Amniotic epithelial cell (primary cell): ENCODE measurements at places on chromosomes 3 and 15.
A peak's percentile ranks its signal among the peaks of the same experiment; 100 is the strongest.

GRCh38 chr3:146425341-146425740, 44.0 kb downstream of the PLSCR2 start:
- DNase-seq: no peak

- no peak for DNase-seq
Observed at GRCh38 chr3:32886296-32886695, 65.1 kb upstream of the CCR4 start.

DNA sequence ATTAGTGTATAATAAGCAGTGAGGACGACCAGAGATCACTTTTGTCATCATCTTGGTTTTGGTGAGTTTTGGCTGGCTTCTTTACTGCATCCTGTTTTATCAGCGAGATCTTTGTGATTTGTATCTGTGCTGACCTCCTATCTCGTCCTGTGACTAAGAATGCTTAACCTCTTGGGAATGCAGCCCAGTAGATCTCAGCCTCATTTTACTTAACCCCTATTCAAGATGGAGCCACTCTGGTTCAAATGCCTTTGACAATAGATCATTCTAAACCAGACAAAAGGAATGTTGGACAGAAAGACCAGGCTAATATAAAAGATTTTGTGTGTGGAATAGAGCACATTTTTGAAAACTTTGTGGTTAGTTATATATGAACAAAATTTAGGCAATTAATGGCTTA, 618.5 kb upstream of the BCHE start:
- DNase-seq: peak; percentile 36

- no peak for DNase-seq
Observed at GRCh38 chr3:60770532-60770931, 480.7 kb downstream of the FHIT start.

DNA sequence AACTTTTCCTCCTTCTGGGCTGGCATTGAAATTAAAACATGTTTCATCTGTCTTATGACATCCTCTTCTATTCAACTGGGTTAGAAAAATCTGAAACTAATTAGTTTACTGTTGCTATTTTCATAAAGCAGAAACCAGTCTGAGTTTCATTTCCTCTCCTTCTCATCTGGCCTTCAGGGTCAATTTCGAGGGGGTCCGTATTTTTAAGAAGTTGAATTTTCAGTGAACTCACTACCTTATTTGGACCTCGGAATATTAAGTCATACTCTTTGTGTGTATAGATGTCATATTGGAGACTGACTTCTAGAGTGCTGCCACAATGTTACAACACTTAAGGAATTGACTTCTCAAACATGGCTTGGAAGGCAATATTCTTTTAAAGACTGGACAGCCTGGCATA, 485.9 kb downstream of the SQOR start:
- DNase-seq: no peak

DNA sequence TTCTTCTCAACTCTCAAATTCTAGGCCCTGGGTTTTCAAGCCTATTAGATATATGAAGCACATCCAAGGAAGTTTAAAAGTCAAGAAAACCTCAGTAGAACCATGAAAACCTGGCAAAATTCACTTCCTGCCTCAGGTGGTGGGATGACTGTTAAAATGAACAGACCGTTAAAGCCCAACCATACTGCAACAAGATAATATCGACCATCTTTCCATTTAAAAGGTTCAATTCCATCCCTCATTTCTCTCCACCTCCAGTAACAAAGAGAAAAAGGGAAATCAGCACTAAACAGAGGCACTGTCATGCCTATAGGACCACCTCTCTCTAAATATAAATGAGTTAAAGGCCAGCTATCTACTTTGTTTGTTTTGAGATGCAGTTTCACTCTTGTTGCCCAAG, 31.2 kb downstream of the EDC3 start:
- no peak for DNase-seq

DNA sequence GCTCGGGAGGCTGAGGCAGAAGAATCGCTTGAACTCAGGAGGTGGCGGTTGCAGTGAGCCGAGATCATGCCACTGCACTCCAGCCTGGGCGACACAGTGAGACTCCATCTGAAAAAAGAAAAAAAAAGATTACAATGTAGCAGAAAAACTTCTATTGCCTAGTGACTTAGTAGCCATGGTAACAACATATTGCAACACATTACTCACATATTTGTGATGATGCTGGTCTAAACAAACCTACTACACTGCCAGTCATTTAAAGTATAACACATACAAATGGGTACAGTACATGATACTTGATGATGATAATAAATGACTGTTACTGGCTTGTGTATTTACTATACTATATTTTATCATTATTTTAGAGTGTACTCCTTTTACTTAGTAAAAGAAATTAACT, 125.6 kb downstream of the PLOD2 start:
- DNase-seq: peak; percentile 88
